Fibroblast of skin of scalp (primary cell): ENCODE measurements at places on chromosomes 13 and 19.

- no peak for DNase-seq
These were observed 334.0 kb downstream of the LIG4 start for GRCh38 chr13:107881362-107881761.

GRCh38 chr19:342801-343421 lies 1.7 kb downstream of the MIER2 start:
- DNase-seq, result peak; percentile 72

DNA sequence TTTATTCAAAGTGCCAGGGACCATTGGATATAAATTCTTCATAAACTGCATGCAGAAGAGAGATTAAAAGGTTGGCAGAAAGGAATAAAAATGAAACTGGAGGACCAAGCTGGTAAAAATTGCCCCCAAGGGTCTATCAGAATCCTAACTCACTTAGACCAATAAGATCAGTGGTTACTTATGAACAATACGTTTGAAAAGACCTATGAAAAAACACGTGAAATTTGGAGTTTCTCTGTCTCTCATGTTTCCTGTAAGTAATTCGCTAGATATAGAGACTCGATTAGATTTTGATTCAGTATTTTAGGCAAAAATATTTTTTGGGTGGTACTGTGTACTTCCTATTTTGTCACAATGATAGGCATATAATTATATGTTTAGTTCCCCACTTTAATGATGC lies 22.9 kb downstream of the GARRE1 start:
- no peak for DNase-seq

- peak; percentile 49 for DNase-seq
These were observed 82.5 kb downstream of the AKAP11 start for GRCh38 chr13:42354241-42355091.

- DNase-seq, result peak; percentile 23
These were observed 19.6 kb downstream of the TMEM150B start for GRCh38 chr19:55305491-55305890.

DNA sequence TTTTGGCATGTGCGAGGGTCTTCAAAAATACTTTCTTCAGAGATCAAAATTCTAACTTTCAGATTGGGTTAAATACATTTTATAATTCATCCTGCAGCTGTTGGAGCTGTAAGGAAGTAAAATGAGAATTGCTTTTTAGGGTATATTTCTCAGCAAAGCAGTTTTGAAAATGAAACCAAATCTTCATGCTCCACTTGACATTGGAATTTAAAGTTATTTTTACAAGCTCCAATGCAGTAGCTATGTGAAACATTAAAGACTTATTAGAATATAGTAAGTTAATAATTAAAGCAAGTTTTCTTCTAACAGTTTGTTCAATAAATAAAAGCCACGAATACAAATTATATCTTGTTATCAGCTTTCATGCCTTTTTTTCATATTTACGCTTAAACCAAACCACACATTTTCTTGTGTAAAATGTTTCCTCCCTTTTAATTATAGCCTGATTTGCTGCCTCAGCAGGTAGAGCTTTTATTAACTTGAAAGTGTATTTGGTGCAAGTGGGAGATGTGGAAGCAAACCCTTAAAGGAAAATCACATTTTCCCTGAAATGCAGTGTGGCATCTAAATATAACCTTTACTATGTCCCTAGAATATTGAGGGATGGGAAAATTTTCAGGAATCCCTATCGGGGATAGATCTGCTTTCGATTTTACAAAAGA lies 12.4 kb upstream of the MICU2 start:
- no peak for DNase-seq

- DNase-seq, result no peak
These were observed 311.3 kb downstream of the LMO7 start for GRCh38 chr13:75947448-75947847.

DNA sequence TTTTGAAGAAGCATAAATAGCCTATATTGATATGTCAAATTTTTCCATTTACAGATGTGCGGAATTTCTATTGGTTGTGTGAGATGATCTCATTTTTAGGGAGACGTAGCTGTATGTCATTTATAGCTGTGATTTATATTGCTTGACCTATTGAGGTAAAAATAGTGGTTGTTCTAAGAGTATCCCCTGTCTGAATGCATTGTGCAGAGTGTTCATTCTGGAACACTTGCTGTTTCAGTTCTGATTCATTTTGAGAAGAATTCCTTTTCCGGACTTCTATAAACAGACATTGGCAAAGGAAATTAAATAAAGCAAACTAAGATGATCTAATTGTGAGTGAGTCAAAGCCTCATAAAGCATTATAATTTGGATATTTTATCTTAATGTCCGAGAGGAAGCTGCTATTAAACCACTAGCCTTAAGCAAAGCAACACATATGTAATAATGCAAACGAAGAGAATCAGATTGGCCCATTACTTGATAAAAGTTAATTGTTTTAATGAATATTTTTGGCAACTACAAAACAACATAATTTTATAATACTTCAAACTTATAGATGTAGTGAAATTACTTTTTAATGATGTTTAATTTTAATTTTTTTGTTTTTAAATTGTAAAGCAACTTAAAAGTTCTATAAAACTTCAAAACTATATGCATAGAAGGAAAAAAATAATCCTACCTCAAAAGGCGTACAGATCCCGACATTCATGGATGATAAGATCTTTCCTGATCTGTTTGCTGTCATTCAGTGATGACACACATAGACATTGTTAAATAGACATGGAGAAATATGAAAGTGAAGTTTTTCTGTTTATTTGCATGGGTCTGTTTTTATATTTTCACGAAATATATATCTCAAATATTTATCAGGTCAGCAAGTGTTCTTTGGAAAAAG lies 942.6 kb upstream of the SLC10A2 start:
- no peak for DNase-seq

DNA sequence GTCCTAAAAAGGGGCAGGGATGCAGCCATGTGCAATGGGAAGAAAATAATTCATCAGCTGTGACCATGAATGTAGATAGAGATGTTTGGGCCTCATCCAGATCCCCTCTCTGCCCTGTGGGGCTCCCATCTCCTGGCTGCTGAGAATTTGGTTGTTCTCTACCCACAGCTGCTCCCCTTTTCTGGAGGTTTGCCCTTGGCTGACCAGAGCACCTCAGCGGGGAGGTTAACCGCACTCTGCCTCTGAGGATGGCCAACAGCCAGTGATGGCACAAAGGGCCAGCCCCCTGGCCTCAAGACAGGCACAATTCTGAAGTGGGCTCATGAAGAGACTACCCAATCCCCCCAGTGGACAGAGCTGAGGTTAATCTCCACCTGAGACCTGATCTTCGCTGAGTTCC lies 61.5 kb upstream of the SERP2 start:
- DNase-seq, result no peak

DNA sequence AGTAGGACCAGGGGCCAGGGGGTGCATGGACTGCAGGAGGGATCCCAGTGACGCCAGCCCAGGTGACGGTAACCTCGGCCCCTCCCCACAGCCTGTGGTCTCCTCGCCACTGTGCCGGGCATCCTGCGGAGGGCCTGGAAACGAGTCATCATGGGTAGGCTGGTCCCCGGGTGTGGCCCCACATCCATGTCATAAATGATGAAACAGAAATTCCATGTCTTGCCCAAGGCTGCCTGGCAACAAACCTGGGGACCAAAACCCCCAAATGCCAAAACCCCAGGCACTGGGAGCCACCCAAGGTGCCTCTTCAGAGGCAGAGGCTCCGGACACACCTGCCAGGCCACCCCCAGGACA lies 20.9 kb downstream of the MAP2K2 start:
- DNase-seq, result peak; percentile 17

GRCh38 chr19:22783651-22784410 lies at the start of gene ZNF99:
Gene ZNF99, minus strand, starts transcription at chr19:22784151. Its CDS starts 135 bp downstream, at chr19:22784016.
- no peak for DNase-seq

GRCh38 chr13:56706485-56706884 lies 434.2 kb upstream of the PRR20A start:
- no peak for DNase-seq

DNA sequence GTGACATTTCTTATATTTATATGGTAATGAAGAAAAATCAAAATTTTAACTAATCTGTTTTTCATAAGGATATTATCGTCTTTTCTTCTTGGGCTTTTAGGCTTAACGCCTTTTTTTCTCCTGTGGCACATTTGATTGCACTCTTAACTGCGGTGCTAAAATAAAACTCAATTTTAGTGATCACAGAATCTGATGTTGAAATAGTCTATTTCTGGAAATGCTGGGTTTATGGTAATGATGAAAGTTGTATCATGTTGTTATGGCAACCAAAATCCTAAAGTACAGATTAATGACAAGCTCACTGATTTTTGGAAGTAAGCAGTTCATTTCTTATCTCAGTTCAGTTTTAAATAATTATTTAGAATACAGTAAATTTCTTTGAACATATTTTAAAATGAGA lies 85.3 kb downstream of the COG6 start:
- no peak for DNase-seq

DNA sequence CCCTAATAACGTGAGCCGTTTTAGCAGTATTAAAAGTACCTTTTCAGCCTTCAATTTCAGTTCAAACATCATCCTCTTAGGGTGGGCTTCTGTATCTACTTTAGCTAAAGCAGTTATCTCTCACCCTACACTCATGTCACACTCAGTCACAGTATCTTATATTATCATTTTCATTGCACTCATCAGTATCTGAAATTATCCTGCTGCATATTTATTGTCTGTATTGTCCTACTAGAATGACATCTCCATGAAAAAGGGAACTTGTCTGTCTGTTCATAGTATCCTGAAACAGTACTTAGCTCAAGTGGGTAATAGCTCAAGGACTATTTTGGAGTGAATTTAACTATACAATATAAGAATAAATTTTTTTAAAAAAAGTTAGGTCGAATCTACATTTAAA lies 19.9 kb upstream of the RFC3 start:
- no peak for DNase-seq

DNA sequence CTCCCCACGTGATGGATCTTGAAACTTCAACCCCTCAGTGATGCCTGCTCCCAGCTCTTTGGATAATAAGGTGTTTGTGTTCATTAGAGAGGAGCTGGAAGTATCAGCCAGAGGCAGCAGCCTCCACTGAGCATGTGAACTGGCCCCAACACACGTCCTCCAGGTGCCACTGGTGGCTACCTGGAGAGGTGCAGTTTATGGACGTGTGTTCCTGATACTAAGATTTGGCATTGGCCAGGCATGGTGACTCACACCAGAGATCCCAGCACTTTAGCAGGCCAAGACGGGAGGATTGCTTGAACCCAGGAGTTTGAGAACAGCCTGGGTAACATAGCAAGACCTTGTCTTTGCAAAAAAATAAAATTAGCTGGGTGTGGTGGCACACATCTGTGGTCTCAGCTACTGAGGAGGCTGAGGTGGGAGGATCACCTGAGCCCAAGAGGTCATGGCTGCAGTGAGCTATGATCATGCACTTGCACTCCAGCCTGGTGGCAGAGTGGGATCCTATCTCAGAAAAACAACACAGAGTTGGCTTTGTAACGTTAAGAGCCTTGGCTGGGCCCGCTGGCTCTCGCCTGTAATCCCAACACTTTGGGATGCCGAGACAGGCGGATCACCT lies 34.4 kb downstream of the SLC25A42 start:
- DNase-seq, result no peak

DNA sequence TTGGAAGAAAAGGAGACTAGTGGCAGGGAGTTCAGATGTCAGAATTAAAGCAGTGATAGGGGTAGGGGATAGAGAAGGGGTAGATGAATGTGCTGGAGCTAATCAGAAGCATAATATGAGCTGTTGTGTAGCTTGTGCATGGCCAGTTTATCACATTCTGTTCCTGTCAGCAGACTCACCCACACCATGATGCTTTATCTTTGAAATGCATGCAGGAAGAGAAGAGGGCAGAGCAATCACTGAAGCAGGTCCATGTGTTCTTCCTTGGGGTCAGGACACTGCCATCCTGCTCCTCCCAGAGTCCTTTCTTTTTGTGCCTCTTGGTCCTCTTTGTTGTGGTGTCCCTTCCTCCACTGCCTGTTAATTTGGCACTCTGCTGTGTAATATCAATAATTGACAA lies 5.8 kb downstream of the CHAMP1 start:
- no peak for DNase-seq

DNA sequence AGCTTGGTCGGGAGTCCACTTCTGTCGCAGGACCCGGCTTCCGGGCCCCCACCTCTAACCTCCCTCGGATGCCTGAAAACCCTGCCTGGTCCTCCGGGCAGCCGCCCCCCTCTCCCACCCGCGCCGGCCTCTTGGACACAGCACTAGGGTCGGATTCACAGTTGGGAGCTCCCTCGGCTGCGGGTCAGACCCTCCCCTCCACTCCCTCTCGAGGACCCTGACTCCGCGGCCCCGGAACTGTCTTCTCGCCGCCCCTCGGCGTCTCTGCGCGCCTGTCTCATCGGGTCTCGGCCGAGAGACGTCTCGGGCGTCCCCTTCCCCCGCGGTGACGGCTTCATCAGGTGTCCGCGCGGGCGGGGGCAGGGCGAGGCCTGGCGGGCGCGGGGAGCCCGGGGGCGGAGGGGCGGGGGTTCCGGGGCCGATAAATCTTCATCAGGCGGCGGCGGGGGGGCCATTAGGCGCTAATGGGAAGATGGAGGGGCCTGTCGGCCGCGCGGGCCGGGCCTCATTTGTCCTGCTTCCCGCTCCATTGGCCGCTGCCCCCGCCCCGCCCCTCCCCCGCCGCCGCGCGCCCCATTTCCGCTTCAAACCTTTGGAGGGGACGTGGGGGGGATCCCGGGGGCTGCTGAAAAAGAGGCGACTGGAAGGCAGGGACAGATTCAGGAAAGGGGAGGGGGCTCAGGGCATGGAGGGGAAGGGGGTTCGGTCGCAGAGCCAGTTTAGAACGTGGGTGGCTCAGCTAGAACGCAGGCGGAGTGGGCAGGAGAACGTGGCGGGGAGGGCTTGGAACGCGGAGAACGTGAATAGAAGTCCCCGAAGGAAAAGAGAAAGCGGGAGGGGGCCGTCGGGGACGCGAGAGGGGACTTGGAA lies 11.8 kb upstream of the ERFL start:
- DNase-seq, result peak; percentile 24

DNA sequence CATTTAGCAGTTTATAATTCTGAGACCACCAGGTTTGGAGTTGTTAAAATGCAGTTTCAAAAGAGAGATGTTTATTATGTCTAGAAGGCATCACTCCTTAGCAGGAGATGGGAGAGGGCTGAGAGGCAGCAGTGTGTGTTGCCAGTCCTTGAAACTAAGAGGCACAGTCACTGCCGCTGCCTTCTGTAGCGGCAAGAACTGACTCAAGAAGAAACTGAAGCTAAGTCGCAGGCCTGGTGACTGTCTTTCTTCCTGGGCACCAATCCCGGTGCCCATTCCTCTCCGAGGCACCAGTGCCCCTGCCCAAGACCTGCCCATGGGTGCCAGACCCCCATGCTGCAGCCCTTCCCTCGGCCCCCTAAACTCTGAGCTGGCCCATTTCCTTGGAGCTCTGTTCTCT lies 20.1 kb downstream of the N4BP2L1 start:
- DNase-seq, result no peak

DNA sequence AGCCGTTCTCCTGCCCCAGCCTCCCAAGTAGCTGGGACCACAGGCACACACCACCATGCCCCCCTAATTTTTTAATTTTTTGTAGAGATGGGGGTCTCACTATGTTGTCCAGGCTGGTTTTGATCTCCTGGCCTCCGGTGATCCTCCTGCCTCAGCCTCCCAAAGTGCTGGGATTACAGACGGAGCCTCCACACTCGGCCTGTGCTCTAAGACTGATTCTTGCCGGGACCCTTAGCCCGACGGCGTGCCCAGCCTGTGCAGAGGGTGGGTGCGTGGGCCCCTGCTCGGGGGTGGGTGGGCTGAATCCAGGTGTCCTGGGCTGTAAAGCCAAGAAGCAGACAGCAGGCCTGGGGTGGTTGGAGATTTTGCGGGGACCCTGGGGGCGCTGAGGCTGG lies 64.3 kb downstream of the GADD45B start:
- no peak for DNase-seq
